ENCODE measurements at places on chromosomes 12 and 14.

DNA sequence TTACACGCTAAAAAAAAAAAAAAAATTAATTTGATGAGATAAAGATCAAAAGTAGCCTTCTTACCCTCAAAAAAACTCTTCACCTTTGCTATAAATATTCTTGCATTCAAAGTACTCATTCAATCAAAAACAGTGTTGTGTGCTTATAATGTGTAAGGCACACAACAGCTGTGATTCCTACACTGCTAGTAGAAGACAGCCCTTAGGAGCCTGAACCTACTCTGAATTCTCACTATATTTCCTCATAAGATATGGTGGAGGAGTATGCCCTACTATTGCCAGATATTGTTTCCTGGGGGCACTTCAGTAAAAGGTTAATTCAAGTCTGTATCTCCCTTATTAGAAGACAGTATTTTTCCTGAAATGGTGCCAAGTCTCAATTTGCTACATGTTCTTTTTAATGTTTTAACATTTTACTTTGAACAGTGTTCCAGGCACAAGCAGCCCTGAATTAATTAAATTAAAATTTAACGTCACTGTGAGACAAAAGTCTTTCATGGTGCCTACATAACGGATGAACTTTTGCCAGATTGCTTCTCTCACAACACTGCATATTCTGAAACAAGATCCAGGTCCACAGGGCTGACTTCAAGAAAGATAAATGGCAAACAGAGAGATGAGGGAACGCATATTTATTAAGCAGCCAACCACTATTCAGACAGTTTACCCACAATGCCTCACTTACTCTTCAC is 19.3 kb downstream of the PPP2R5E start:
- no peak for DNase-seq

DNA sequence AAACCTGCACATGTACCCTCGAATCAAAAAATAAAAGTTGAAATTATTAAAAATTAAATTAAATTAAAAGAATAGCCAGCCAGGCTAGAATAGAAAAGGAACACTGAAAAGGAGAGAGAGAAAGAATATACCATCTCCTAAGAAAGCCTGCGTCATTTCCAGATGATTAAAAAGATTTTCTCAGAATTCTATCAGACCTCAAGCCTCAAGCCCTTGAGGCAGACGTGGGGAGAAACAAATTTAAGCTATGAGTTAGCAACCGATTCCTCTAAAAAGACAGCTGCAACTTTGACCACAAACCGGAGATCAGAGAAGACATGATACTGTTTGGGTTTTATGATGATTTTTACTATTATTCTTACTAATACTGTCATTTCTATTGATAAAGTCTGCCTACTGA is 138.3 kb downstream of the KSR2 start:
- no peak for DNase-seq

GRCh38 chr14:85531141-85531586 is 1.2 kb downstream of the FLRT2 start:
- peak; percentile 31 for DNase-seq

GRCh38 chr12:10896854-10897253 is 12.5 kb downstream of the TAS2R13 start:
- no peak for DNase-seq

DNA sequence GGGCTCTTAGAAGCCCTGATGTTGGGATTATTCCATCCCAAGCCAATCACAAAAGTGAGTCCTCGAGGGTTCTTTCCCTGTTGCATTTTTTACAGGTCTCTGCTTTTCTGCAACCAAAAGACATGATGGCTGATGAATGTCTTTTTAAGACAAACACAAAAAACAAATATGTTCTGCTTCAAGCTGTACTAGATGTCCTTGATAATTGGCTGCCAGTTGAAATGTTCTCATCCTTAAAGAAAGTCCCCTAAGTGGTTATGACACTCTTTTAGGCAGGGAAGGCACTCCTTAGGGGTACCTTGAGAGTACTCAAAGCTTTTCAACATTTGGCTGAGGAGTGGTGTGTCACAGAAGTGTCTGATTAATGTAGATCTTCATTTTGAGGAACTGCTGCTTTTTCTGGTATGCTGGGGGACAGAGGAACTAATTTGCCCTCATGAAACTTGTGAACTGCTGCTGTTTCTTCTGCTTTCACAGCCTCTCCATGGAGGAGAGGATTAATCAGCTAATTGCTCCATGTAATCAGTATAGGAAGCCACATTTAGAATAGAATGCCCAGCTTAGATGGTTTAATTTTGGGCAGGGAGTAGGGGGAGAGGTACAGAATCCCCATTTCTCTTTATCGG is 22.8 kb upstream of the IGF1 start:
- DNase-seq = peak; percentile 16

DNA sequence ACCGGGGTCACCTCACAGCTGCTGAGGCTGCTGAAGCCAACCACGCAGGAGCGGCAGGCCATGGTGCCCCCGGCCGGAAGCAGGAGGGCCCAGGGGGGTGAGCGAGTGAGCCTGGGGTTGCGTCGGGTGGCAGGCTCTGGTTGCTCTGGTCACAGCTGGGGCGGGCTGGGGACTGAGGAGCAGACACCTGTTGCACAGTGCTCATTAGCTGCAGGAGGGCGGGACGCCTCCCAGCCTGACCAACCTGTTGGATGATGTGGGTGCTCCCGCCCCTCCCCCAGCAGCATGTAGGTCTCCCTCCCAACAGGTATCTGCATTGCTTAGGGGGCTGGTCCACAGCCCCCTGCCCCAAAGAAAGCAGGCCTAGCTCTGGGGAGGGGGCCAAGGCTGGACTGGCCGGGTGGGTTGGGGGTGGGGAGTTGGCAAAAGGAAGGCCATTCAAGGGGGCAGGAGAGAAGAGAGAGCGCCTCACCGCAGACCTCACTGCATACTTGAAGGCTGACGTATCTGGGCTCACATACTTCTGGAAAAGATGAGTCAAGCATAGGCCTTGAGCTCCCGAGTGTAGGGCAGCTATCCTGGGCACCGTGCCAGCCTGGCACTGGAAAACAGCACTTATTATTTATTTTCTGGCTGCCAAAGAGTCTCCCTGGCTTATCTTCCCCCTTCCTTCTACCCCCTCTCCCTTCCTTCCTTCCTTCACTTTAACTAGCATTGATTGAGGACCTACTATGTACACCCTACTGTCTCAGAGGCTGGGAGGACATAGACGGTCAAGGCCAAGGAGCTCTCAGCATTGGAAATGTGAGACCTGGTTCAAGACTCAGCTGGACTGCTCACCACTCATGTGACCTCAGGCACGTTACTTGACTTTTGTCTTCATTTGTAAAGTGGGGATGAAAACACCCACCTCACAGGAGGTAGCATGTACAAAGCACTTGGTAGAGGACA is at the start of gene KRT80:
Gene KRT80, minus strand, starts transcription at position 174 of the 951 bp plus-strand sequence. Its CDS starts 112 bp downstream, at position 62.
- peak; percentile 97 for DNase-seq

Data from lower leg skin (tissue), 4 donors.